ENCODE measurements at places on chromosomes 11 and 22.

DNA sequence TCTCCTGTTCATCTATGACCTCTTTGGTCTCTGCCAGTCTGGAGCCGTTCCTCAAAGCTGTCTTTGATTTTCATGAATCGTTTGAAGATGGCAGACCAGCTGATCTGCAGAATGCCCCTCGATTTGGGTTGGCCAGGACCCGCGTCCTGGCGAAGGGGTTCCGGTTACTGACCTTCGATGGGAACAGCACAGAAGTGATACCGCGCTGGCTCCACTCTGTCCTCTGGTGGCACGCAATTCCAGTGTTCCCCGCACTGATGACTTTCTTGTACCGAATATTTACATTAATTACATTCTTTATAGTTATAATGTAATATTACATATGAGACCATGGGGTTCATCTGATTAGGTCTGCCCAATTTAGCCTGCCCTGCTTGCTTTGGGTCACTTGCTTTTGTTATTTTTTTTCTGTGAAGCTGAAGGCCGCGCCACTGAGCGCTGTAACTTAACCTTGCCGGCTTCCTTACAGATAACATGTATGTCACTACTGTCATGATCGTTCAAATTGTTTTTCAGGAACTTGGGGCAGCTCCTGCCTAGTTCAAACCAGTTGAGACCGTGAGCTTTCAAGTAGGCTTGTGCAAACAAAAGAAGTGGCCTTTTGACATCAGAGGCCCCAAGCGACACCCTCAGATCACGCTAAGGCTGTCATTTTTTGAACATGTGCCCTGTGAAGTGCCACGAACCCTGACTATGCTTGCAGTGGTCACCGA is 4.1 kb upstream of the USP18 start:
- no peak for DNase-seq

GRCh38 chr11:16543642-16544041 is 187.3 kb upstream of the SOX6 start:
- DNase-seq = no peak

DNA sequence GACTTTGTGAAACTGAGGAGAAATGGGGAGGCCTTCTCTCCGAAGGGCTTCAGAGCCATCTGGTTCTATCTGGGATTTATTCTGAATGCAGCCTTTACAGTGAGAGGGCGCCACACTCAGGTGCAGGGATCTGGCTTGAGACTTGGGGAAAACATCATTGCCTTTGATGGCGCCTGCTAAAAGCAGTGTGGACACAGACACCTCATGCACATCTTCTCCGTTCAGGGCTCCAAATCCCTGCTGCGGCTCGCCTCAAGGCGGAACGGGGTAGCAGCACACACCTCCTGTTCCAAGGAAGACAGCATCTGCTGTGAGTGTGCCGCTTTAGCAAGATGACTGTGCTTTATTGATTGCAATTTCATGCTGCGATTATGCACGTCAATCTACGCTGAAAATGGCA is 37.1 kb upstream of the OLFML1 start:
- DNase-seq = no peak

- no peak for DNase-seq
Measured at GRCh38 chr11:111878385-111878848, 548 bp downstream of the FDXACB1 start.

DNA sequence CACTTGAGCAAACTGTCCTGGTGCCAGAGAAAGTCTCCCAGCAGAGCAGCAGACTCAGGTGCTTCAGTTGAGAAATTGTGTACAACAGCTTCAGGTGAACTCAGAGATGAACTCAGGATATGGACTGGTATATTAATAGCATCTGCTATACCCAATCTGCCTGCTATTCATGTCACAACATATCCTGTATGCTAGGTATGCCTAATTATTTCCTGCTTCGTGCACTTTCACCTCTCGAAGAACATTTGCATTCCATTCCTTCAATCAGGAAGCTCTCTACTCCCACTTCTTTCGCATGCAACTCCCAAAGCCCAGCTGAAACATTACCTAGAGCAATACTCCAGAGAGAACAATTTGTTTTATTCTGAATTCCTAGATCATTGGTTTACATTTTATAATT is 207.7 kb downstream of the KCNA4 start:
- DNase-seq = no peak

GRCh38 chr22:47847131-47847890 is 1084.9 kb downstream of the TBC1D22A start:
- DNase-seq = no peak

GRCh38 chr22:44783581-44783980 is 31.2 kb downstream of the ARHGAP8 start:
- DNase-seq = no peak

- DNase-seq = peak; percentile 28
Measured at GRCh38 chr11:20360650-20361049, 2.9 kb upstream of the HTATIP2 start.

DNA sequence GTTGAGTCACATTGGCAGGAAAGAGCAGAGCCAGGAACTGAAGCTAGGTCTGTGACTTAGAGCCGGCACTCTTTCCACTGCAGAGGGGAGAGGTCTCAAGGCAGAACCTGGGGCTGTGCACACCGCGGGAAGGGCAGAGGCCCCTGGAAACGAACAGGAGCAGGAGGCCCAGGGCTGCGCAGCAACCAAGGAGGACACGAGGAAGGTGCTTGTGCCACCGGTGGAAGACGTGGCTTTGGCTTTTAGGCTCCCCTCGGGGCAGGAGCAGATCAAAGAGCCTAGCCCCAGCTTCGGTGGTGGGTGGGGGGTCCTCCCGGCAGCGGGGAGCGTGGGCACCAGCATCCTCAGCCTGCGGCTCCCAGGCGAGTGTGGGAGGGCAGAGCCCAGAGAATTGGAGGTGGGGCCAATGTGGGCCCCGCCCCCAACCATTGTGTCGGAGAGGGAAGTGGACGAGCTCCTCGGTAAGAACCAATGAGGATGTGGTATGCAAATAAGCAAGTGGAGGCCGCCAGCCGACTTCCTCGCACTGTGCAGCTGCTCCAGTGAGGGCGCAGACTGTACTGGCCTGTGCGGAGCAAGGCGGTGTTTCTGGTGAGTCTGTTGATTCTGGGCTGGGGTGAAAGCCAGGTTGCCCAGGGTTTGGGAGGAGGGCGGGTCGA is at the start of gene CCDC116:
TSS of gene CCDC116 (plus strand) at position 524 of the 659 bp plus-strand sequence. CDS start 422 bp downstream, outside the sequence.
- DNase-seq = peak; percentile 54

GRCh38 chr11:95698676-95699557 is 90.7 kb downstream of the FAM76B start:
- DNase-seq = no peak

DNA sequence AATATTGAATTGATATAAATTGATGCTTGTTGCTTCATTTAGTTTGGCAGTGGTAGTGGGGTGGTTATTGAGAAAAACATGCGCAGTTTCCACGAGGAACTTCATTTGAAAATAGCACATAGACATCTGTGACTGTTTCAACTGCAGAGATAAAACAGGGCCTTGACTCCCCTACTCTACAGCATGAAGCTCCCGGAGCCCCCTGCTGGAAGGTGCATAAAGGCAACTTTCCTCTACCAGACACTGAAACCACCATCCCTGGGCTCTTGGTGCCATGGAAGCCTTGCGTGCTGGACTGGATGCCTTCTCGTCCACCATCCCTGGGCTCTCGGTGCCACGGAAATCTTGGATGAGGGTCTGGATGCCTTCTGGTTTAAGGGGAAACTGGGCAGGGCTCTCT is 195.9 kb downstream of the CSNK2A3 start:
- DNase-seq = peak; percentile 47

- peak; percentile 20 for DNase-seq
Measured at GRCh38 chr11:8090756-8091155, 9.7 kb downstream of the TUB start.

- no peak for DNase-seq
Measured at GRCh38 chr22:19766240-19766510, 5.6 kb downstream of the TBX1 start.

GRCh38 chr11:19703211-19703610 is 9.4 kb upstream of the NAV2 start:
- DNase-seq = no peak

DNA sequence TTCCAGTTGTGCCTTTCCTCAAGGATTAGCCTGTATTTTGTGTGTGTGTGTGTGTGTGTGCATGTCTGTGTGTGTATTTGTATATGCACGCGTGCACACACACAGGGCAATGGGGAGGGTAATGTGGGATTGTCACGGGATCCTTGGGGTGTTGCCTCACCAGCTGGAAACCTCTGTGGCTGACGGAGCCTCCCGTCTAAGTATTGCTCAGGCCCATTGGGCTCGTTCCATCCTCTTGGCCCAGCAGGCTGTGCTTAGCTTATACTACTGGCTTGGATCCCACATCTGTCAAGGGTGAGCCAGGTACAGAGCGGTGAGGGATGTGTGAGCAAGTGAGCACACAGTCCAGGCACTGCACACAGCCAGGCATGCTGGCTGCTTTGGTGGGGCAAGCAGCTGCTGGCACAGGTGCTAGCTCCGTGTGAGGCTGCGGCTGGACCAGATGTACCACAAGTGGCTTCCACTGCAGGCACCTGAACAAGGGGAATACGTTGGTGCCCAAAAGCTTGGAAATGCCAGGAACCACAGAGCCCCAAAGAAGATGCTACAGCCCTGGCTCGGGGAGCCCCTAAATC is 462.8 kb downstream of the NELL1 start:
- no peak for DNase-seq

GRCh38 chr11:126993599-126993998 is 7.0 kb downstream of the KIRREL3 start:
- DNase-seq = no peak

- DNase-seq = no peak
Measured at GRCh38 chr11:116485425-116485824, 287.4 kb downstream of the BUD13 start.

GRCh38 chr11:15309296-15309695 is 194.6 kb downstream of the INSC start:
- DNase-seq = no peak

- DNase-seq = no peak
Measured at GRCh38 chr11:66964495-66964894, 6.3 kb upstream of the PC start.

DNA sequence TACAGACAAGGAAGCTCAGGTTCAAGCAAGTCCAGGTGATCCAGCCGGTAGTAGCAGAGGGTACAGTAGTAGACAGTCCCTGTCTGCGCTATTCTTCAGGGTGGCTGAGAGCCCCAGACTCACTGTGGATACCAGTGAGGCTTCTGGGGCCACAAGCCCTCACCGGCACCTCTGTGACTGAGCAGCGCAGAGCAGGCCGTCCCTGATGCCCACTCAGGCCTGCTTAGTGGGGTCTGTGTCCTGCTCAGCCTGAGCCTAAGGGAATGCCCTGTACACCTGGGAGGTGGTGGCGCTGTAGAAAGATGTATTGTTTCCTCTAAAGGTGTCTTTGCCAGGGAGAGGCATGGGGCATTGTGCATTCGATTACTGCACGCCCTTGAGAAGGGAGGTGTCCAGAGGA is 143.8 kb downstream of the CACNA1I start:
- no peak for DNase-seq

DNA sequence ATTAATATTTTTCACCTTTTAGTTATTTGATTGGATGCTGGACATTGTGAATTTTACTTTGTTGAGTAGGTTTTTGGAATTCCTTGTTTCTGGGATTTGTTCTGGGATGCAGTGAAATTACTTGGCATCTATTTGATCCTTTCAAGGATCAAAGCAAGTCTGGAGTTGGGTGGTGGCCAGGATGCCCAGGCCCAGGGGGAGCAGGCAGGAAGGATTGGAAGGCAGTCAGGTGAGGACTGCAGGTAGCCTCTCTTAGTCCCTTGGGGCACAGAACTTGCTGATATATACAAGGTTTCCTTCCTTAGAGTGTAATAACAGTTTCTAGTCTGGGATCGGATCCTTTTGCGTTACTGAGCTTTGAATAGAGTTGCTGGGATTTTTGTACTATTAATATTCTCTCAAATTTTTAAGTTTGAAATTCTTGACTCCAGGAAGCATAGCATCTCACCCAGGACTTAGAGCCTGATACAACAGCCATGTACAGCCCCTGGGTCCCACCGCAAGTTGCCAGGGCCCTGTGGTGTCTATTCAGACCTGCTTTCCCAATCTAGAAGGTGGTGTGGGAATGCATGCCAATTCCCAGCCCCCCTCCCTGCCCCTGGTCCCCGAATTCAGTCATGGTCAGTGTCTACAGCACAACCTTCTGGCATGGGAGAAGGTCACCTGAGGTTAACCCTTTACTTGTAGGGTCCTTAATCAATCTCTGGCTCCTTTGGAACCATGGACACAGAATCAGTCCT is 6.1 kb downstream of the ZNF74 start:
- DNase-seq = no peak

GRCh38 chr22:37218399-37218770 is 6.1 kb upstream of the SSTR3 start:
- DNase-seq = no peak

DNA sequence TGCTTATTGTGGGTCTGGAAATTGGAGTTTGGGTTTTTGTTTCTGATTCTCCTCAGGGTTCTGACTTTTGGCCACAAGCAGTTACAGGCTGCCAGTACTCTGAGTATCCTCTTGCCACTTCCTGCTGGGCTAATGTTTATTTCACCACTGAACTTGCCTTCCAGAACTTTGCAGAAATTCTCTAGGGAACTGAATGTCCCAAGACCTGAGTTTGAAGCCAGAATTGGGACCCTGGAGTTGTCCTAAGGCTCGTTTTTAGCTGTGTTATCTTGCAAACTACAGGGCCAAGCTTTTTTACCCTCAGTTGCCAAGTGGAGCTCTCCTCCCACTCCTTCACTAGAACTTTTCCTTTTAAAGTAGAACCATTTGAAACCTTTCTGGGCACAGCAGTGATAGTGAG is 89.9 kb downstream of the FAT3 start:
- no peak for DNase-seq

GRCh38 chr22:42425337-42425988 is 6.7 kb downstream of the NFAM1 start:
- DNase-seq = no peak

GRCh38 chr11:131770801-131771200 is 400.4 kb downstream of the NTM start:
- no peak for DNase-seq

- no peak for DNase-seq
Measured at GRCh38 chr11:7605186-7605943, 67.9 kb downstream of the CYB5R2 start.

- no peak for DNase-seq
Measured at GRCh38 chr22:40385036-40385782, 14.8 kb downstream of the SGSM3 start.

DNA sequence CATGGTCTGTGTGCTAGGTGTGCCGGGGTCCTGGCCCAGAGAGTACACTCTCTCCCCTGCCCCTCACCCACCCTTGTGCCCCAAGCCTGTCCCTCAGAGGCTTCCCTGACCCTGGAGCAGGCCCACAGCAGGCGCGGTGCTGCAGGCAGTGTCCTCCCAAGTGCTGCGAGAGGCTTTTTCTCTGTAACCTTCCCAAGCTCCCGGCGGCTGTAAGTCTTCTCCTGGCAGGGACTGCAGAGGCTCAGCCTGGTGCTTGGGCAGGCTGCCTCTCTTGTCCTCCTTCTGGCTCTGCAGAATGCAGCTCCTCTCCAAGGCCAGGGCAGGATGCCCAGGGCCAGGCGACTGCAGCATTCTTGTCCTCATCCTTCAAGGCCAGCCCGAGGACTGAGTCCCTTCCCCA is 15.9 kb downstream of the RFPL1 start:
- DNase-seq = no peak

GRCh38 chr22:19526702-19527111 is 2.5 kb upstream of the CLDN5 start:
- DNase-seq = no peak

- no peak for DNase-seq
Measured at GRCh38 chr11:112150517-112150916, 13.4 kb downstream of the IL18 start.

- DNase-seq = no peak
Measured at GRCh38 chr22:35726398-35726797, 8.7 kb downstream of the APOL5 start.

GRCh38 chr11:102930451-102930850 is 25.1 kb downstream of the MMP13 start:
- DNase-seq = no peak

Measured in stimulated activated CD4-positive, alpha-beta T cell treated with anti-CD3 and anti-CD28 coated beads, Interleukin-4, amount 100 ng/mL, for 1 hour (primary cell).